ENCODE measurements at places on chromosomes 12 and 14.
A peak's percentile ranks its signal among the peaks of the same experiment; 100 is the strongest.

DNA sequence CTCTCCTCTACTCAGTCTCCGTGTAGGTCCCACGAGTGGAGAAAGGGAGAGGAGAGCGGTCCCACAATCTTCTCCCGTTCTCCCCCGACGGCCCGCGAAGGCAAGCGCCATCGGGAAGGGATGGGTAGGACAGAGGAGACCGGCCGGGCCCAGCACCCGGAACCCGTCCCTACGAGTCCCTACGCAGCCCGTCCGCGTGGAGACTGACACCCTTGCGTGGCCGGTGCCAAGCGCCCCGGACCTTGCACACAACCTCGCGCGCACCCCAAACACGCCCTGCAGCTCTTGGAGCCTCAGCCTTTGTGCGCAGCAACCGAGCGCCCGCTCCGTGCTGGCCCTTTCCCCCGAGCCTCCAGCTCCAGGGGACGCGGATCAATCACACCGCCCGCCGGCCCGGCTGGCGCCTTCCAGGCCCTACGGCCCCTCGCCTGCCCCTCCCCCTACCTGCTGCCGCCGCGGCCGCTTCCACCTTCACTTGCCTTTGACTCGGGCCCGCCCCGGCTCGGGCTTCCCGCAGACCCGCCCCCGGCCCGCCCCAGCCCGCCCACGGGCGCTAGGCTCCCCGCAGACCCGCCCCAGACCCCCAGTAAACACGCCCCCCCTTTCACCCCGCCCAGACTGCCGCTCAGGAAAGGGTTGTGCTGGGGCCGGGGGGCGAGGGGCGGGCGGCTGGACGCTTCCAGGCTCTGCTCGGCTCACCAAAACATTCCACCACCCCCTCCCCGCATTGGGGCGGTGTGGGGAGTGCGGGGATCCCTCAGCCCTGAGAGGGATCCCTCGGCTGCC is at the start of gene NDRG2:
NDRG2 (minus strand) TSS at position 477 of the 786 bp plus-strand sequence. CDS start 1,746 bp downstream, outside the sequence.
- peak; percentile 72 for DNase-seq

DNA sequence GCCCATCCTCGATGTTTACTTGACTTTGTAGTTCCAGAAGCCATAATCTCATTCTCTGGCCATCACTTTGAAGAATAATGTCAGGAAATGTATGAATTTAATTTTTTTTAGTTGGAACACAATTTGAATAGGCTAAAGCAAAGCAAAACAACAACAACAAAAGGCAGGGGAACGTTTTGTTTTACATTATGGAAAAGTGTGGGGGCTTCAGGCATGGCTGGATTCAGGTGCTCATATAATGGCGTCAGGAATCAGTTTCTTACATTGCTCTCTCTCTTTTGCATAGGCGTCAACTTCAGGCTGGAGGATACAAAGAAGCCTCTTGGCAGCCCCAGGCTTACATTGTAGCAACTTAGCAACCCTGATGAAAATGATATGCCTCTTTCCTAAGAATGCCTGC is 13.1 kb upstream of the RPH3A start:
- no peak for DNase-seq

DNA sequence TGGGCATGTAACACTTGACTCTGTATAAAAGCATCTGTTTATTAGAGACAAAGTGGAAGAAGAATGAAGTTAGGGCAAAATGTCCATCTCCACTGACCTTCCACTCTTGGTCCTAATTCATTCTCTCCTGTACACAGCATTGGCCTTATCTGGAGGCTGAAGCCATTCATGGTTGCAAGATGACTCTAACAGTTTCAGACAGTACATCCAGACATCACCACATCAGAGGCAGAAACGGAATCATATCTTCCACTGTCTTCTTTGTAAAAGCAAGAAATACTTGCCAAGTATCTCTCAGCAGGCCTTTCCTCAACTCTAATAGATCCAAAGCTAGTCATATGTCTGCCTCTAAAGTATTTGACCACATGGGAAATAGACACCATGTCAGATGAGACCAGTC is 41.1 kb downstream of the PTHLH start:
- DNase-seq = no peak

DNA sequence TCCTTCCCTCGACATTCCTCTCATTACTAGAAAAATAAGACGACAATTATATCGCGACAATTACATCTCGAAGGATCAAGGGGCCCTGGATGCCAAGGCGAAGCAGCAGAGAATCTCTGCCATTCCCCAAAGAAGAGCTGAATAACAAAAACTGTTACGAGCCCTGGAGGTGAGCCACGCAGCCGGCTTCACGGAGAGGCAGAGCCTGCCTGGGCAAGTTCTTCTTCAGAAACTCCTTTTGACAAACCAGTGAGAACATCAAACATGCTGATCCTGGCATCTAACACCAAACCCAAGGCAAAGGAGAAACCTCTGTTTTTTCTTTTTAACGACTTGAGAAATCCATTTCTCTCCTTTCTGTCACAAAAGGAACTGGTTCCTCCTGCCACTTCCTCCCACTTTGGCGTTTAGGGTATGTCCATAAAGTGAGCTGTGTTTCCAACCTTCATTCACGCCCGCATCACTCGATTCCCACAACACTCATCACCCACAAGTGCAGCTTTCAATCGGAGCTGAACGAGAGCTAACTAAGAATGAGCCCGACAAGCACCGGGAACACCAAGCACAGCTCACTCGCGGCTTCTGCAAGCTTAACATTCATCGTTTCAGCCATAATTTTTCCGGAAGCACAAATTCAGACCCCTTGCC is 21.5 kb downstream of the CCDC88C start:
- no peak for DNase-seq

DNA sequence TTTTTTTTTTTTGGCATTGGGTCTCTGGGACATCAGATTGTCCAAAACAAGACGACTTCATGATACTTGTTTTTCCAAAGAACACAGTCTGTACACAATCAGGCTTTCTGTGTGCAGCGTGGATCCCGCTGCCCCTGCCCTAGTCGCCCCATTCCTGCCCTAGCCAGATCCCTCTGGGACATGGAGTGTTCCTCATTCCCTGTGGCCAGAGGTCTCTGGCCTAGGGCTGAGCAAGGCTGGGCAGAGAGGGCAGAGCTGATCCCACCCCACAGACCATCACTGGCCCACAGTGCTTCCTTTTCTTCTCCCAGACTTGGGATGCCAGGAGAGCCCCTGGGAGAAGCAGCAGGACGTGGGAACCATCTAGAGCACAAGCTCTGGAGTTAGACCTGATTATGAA is 20.9 kb upstream of the EIF2B2 start:
- no peak for DNase-seq

DNA sequence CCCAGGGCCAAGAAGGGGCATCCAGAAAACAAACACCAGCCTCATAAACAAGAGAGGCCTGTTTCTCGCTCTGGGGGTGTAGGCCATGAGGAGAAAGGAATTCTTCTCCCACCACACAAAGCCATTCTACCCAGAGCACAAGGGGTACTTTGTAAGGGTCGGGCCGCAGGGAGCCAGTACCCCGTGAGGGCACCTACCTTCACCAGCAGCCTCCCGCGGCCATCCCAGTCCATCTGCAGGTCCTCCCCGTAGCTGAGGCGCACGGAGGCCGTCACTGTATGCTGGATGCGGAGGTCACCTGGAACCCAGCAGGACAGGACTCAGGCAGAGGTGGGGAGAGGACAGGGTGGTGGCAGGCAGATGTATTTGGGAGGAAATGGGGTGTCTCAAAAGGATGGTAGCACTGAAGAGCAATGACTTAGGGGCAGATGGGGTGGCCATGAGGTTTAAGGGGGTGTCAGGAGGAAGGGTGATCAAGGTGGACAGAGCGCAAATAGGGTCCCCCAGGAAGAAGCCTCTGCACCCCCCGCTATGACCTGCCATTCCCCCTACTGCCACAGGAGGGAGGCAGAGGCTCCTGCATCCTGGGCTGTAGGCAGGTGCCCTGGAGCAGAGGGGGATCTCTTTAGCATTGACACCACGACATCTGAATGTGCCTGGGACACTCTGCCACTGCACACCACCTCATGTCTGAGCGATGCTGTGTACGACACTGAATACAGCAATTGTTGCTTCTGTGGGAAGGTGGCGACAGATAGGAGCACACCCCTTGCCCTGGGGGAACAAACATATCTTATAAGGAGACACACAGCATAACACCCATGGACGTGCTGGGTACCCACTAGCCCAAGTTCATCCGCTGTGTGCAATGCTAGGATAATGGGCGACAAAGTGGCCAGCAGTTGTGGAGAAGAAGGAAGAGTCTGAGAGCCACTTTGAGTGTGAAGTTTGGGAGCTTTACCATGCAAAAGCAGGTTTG is 61.4 kb downstream of the VWF start:
- DNase-seq = peak; percentile 82

DNA sequence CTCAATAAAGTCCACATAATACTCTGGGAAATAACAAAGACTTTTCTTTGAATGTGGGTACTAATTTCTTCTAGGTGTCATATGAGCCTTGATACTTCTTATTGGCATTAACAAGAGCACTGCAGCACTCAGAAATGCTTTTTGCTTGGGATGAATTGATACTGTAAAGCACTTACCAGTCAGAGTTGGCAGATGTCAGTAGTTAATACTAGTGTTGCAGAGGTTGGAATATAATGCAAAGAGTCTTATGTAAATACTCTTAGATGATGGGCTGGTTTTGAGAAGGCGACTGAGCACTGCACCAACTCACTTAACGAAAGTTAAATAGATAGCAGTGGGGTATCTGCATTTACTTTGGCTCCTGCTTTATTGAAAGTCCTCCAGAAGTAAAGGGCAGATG is 25.6 kb upstream of the MBIP start:
- DNase-seq = no peak

- no peak for DNase-seq
Measured at GRCh38 chr12:29067430-29067829, 81.6 kb upstream of the FAR2 start.

- DNase-seq = peak; percentile 78
Measured at GRCh38 chr12:104740668-104741067, 217.4 kb downstream of the SLC41A2 start.

- DNase-seq = no peak
Measured at GRCh38 chr12:80262346-80262745, 163.0 kb downstream of the OTOGL start.

GRCh38 chr14:86193756-86194155 is 663.8 kb downstream of the FLRT2 start:
- DNase-seq = no peak

- DNase-seq = no peak
Measured at GRCh38 chr14:75282170-75282554, 3.5 kb downstream of the FOS start.

DNA sequence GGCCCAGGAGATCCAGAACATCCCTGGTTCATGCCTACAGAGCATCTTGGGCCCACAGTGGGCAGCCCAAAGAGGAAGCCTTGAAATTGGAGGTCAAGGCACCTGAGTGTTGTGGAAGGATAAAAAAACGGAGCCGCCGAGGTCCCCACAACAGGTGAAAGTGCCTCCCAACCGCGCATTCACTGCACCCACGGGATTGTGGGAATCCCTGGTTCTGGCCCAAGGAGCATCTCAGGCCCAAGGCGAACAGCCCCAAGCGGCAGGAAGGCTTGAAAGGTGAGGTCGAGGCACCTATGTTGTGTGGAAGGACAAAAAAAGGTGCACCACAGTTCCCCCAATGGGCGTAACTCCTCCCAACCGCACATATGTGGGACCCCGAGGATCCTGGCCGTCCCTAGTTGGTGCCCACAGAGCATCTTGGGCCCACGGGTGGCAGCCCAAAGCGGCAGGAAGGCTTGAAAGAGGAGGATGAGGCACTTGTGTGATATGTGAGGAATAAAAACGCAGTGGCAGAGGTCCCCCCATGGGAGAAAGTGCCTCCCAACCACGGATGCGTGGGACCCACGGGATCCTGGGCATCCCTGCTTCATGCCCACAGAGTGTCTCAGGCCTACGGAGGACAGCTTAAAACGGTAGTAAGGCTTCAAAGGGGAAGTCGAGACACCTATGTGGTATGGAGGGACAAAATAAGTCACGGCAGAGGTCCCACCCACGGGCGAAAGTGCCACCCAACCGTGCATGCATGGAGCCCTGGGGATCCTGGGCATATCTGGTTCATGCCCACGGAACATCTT is 583.9 kb downstream of the ALG10 start:
- DNase-seq = peak; percentile 5

DNA sequence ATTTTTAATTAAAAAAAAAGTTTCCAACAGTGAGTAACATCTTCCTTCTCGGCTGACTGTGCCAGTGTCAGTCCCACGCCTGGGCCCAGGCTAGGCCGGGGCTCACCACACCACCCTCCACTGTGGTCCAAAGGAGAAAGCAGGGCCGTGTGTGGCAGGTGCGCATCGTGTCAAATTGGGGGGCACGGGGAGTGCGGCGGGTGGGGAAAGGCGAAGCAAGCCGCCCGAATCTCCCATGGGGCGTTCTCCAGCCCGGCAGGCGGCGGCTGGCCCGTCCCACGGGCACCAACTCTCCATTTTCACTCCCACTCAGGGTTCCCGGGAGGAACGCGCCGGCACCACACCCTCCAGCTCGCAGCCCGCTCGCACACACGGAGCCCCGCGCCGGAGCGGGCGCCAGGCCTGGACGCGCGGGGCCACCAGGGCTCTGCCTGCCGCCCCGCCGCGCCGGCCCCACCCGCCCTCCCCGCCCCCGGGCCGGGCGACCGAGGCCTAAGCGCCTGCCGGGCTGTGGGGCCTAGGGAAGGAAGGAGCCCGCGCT is 604 bp downstream of the EEA1 start:
- no peak for DNase-seq

DNA sequence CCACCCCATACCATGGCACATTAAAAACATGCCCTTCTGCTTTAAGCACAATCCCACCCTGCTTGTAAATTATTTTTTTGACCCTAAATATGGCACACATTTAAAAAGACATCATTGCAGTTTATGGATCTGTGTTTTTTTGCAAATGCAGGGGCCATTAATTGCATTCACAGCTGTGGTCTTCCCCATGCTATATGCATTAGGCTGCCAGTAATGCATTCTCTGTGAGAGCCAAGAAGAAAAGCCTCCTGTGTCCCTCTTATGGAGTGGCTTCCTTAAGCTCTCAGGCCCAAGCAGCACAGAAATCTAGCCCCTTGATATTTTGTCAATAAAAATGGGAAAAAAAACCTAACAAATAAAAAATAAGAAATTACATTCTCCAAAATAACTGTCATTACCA is 20.4 kb upstream of the COCH start:
- DNase-seq = no peak

- DNase-seq = no peak
Measured at GRCh38 chr12:116698116-116698515, 39.8 kb downstream of the SPRING1 start.

GRCh38 chr14:55297611-55298499 is 26.6 kb downstream of the FBXO34 start:
- peak; percentile 44 for DNase-seq

DNA sequence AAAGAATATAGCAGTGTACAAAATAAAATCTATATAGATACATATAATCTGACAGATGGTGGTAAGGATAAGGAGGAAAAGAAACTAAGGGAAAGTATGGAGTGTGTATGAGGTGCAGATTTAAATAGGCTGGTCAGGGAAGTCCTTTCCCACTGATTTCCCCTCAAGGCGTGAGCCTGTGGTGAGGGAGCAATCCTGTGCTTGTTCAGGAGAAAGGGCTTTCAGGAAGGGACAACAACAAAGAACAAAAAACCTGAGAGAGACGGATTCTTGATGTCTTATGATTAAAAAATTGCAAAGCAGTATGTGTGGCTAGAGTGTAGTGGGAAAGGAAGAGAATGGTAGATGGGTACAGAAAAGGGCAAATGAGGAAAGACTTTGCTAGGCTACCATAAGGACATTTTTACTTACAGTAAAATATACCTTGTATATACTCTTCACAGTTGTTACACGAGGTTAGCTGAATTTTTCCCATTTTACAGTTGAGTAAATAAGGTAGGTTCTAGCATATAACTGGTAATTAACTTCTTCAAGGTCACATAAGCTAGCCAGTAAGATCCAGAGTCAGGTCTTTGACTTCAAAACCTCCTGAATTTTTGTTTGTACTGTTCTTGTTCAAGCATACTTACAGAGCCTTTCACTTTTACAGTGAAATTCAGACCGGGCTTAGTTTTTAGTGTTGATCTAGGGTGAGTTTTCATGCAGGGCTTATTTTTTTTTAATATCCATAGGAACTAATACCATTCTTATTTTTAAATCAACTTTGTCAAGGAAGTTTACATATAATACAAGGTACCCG is 15.6 kb downstream of the CNOT2 start:
- DNase-seq = no peak
